Amygdala (tissue), 56 donors: ENCODE measurements at places on chromosomes 16 and 17.

- DNase-seq, result no peak
Observed at GRCh38 chr17:19958023-19958422, 19.6 kb downstream of the AKAP10 start.

DNA sequence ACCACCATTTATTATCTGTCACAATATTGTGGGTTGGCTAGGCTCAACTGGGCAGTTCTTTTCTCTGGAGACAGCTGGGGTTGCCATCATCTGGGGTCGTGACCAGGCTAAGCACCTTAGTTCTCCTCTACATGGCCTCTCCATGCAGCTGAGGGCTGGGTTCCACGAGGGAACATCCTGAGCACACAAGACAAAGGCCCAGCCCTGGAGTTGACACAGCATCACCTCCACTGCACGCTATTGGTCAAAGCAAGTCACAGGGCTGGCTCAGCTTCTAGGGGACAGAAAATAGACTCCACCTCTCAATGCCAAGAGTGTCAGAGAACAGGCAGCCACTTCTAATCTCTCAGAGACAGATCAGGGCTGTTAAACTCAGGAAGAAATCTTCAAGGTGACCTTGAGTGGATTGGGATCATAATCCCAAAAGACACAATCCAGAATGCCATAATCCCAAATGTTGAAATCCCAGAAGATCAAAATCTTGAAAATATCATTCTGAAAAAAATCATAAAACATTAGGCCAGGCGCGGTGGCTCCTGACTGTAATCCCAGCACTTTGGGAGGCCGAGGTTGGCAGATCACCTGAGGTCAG is 13.0 kb upstream of the USP10 start:
- no peak for DNase-seq

GRCh38 chr17:5557485-5557884 is 26.8 kb downstream of the NLRP1 start:
- DNase-seq, result no peak

DNA sequence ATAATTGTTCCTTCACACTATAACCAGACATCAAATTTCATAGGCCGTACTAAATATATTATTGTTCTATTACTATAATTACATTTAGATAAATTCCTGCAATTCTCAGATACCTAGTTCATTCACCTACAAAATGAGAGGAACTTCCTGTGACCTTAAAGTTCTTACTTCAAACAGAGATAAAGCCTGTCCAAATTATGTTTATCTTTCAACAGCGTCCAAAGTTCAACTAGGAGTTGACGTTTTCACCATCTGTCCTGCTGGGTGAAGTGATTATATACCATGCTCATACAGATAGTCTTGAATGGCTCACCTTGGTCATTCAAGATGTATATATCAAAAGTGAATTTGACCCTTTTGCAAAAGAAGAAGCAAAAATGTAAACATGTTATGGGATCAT is 440.6 kb downstream of the CDH8 start:
- no peak for DNase-seq

DNA sequence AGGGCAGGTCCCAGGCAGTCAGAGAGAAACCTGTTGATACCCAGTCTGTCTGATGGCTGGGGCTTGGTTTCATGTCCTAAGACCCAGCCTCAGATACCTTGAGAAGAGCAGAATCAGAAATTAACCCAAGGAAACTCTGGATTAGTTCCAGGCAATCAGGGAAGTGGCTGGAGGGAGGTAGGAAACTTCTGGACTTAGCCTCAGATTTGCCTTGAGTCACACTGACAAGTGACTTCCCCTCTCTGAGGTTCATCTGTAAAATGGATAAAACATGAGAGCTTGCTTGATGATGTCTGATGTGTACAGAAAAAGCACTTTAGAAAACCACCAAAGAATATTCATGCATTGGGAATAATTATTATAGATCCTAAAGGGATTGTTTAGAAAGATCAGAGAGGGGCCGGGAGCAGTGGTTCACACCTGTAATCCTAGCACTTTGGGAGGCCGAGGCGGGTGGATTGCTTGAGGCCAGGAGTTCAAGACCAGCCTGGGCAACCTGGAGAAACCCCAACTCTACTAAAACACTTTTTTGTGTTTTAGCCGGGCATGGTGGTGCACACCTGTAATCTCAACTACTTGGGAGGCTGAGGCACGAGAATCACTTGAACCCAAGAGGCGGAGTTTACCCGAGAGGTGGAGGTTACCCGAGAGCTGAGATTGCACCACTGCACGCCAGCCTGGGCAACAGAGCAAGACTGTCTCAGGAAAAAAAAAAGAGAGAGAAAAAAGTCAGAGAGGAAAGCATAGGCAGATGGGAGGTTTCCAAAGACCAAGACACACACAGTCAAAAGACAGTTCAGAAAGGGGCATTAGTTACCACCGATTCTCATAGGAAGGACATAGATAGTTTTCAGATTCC is 3.8 kb downstream of the CIITA start:
- DNase-seq, result no peak
